ENCODE measurements at places on chromosomes 2 and 18. TPM values are rescaled to one million over a fixed set of nuclear protein-coding genes. Genes with fewer than 3 reads are reported as not detected.

The OLA1 gene
- 114 TPM for total RNA-seq

DNA sequence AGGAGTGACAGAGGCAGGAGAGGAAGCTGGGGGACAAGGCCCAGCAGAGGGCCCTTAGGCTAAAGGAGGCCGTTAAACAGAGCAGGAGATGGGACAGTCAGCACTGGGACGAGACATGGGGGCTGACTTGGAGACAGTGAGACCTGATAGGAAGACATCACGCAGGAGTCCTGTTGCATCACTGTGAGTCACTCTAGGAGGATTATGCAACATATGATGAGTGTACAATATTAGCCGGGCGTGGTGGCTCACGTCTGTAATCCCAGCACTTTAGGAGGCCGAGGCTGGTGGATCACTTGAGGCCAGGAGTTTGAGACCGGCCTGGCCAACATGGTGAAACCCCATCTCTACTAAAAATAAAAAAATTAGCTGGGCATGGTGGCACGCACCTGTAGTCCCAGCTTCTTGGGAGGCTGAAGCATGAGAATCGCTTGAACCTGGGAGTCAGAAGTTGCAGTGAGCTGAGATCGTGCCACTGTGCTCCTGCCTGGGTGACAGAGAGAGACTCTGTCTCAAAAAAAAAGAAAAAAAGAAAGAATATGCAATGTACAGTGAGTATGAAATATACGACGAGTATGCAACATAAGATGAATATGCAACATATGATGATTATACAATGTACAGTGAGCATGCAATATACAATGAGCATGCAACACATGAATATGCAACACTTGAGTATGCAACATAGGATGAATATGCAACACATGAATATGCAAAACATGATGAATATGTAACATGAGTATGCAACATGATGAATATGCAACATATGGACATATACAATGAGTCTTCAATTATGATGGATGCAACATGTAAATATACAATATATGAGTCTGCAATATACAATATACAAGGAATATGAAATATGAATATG, 83.3 kb upstream of the ID2 start:
- DNase-seq: no peak

The UGT1A1 gene
- not detected for total RNA-seq

The MSH2 gene
- total RNA-seq: 89.7 TPM

DNA sequence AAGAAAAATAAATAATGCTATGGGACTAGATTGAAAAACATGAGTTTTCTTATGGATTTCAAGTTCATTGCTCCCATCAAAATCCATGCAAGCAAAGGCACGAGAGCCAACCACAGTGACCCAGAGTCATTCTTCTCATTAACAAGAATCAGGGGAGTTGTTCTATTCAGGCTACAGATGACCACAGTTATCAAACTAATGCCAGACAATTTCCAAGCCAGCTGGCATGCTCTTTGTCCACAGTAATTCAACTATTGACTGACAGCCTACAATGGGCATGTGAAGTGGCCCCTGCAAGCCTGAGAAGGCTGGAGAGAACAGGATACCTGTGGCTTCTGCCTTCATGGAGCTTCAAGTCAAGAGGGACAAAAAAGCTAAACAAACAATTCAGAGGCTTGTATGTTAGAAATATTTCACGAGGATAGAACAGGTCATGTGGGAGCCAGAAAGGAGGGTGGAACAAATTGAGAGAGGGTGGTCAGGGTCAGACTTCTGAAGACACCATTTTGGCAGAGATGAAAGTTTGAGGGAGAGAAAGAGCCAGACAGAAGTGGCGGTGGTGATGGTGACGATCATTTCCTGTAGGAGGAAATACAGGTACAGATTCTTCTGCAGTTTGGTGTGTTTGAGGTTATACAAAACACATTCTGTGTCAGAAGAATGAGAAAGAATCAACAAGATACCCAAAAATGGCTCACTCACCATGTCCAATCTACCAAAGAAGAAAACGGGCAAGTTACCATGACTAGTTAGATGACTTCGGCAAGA, 732.4 kb downstream of the RNF144A start:
- no peak for DNase-seq

- DNase-seq: no peak
Measured at GRCh38 chr2:201358684-201359083, 1.5 kb upstream of the FLACC1 start.

The KIF5C gene
- total RNA-seq: 388 TPM

The MPP4 gene
- under 0.01 TPM for total RNA-seq

The GREB1L gene
- total RNA-seq: 1.6 TPM

The ZNF516 gene
- total RNA-seq: 14.3 TPM

The DNMT3A gene
- total RNA-seq: 71.3 TPM

DNA sequence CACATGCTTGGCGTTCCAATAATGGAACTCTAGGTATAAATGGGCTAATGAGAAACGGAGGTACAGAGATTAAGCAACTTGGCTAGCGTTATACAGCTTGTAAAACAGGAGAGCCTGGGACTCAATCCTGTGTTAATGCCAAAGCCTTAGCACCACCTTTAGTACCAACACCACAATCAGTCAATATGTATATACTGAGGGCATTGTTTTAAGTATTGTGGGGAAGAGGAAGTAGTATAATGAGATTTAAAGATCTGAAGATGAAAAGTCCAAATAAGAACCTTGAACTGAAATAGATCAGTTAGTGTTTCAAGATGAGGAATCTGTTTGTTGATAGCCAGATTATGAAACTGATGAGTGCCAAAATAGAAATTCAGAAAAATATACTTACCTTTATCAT, 8.1 kb downstream of the MARS2 start:
- DNase-seq: no peak

GRCh38 chr2:149902081-149902480, 314.5 kb upstream of the MMADHC start:
- no peak for DNase-seq

DNA sequence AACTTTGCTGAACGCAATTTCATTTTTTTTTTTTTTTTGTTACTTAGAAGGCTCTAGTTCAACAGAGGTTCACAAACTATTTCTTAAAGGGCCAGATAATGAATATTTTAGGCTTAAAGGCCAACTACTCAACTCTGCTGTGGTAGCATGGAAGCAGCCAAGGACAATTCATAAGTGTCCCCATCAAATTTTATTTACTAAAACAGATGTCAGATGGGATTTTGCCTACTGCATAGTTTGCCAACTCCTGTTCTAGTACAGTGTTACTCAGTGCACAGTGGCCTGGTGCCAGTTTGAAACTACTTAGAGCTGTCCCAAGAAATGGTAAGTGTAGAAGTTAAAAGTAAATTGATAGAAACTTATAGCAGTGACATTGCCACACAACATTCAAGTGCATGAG, 949.4 kb upstream of the FANCL start:
- DNase-seq: no peak

DNA sequence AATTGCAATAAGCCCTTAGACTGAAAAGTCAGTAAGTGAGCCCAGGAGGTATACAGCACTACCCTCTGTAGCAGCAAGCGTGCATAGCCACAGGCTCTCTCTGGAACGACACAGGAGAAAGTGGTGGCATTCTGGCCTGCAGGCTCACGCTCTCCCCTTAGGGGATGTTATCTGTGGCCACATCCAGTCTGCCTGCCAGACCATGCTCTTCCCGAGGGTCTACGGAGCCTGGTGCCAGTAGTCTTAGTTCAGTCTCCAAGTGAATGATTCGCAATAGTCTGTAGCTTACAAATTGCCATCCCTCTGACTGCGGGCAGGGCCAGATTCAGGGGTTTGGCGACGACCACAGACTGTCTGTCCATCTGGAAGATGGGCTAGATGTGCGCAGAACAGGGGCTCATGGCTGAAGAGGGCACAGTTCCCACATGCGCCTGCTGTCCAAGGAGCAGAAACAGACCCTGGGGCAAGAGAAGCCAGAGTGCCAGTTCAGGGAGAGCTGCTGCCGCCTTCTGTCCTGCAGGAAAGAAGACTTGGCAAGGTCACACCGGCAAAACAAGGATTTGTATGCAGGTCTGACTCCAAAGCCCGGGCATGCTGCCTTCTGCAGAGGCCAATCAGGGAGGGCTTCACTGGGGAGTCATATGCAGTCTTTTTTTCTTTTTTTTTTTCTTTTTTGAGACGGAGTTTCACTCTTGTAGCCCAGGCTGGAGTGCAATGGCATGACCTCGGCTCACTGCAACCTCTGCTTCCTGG, 3.5 kb upstream of the KLF11 start:
- DNase-seq: peak; percentile 47

The MARCHF4 gene
- total RNA-seq: 8.2 TPM

- DNase-seq: no peak
Measured at GRCh38 chr2:7449298-7449697, 532.1 kb downstream of the RNF144A start.

- DNase-seq: no peak
Measured at GRCh38 chr2:150698016-150698661, 210.7 kb upstream of the RND3 start.

GRCh38 chr2:235577404-235578330, 83.8 kb downstream of the AGAP1 start:
- DNase-seq: peak; percentile 67

The TYMS gene
- total RNA-seq: 3.7 TPM

The ZAP70 gene
- total RNA-seq: 0.82 TPM

GRCh38 chr2:208269091-208269490, 3.0 kb downstream of the PIKFYVE start:
- no peak for DNase-seq

The LIMS2 gene
- total RNA-seq: 1.2 TPM

GRCh38 chr2:159639712-159640111, 23.4 kb upstream of the BAZ2B start:
- DNase-seq: no peak

The ANO7 gene
- total RNA-seq: 0.41 TPM
